ENCODE measurements at places on chromosomes 3 and 15.
A peak's percentile ranks its signal among the peaks of the same experiment; 100 is the strongest.

DNA sequence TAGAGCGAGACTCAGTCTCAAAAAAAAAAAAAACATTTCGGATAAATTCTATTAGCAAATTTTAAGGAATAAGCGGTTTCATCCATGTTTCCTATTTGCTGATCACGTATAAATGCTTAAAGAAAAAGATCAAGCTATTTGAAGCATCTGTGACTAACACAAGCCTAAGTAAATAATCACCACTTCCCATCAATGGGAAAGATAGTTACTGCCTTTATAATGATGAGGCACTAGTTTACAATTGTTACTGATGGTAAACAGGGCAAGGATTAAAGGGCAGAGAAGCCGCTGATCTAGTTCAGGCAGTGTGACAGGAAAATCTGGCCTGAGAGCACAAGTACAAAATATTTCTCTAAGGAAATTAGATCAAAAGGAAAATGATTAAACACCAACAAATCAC is 13.7 kb downstream of the CLPX start:
- no peaks in the 10 kb centered on the region for H3K27me3 ChIP-seq
- H3K4me1 ChIP-seq: no peaks in the 10 kb centered on the region
- no peak for DNase-seq
- H3K4me3 ChIP-seq: no peak overlapping the region
- peaks cover 9% of the 10 kb centered on the region for H3K36me3 ChIP-seq
- H3K27ac ChIP-seq: no peak overlapping the region

- peak overlapping the region; percentile 95 for H3K4me3 ChIP-seq
- H3K27me3 ChIP-seq: no peaks in the 10 kb centered on the region
Measured at GRCh38 chr15:64774629-64775493, 528 bp downstream of the RBPMS2 start.

GRCh38 chr3:146313746-146314111 is 62.8 kb upstream of the PLSCR4 start:
- H3K4me3 ChIP-seq: no peak overlapping the region
- H3K27me3 ChIP-seq: no peaks in the 10 kb centered on the region
- H3K4me1 ChIP-seq: no peaks in the 10 kb centered on the region
- H3K27ac ChIP-seq: no peak overlapping the region

GRCh38 chr3:195813916-195814640 is 2.3 kb upstream of the MUC4 start:
- H3K36me3 ChIP-seq: no peaks in the 10 kb centered on the region
- H3K27ac ChIP-seq: no peak overlapping the region
- H3K4me3 ChIP-seq: no peak overlapping the region
- H3K27me3 ChIP-seq: no peaks in the 10 kb centered on the region
- no peak for DNase-seq
- peaks cover 21% of the 10 kb centered on the region for H3K4me1 ChIP-seq

DNA sequence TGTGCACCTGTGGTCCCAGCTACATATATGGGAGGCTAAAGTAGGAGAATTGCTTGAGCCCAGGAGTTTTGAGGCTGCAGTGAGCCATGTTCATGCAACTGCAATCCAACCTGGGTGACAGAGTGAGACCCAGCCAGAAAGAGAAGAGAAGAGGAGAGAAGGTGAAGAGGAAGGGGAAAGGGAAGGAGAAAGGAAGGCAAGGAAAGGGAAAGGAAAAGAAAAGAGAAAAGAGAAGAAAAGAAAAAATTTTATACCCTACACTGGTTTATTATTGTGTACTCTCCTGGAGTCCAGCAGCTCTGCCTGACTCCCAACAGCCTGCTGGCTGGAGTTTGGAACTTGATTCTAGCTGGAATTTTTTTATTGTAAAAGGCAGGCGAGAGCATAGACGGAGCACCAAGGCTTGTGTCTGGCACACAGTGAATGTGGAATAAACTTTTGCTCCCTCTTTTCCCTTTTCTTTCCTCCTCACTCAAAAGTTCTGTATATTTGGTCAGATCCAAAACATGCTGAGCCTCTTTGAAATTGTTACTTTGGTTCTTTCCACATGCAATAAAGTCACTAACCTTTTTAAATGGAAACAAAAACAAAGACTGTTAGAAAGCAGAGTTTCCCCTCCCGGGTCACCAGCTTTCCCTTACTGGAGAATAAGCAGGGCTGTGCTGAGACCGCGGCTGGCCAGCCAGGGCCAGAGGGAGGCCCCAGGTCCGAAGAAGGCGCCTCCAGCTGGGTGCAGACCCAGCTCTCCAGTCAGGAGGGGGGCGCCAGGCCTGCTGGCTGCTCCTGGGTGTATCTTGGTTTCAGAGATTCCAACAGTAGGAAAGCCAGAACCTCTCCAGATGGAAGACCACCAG is 9.9 kb downstream of the THSD4 start:
- no peak overlapping the region for H3K27ac ChIP-seq
- peaks cover 4% of the 10 kb centered on the region for H3K4me1 ChIP-seq
- DNase-seq: no peak
- H3K27me3 ChIP-seq: no peaks in the 10 kb centered on the region

DNA sequence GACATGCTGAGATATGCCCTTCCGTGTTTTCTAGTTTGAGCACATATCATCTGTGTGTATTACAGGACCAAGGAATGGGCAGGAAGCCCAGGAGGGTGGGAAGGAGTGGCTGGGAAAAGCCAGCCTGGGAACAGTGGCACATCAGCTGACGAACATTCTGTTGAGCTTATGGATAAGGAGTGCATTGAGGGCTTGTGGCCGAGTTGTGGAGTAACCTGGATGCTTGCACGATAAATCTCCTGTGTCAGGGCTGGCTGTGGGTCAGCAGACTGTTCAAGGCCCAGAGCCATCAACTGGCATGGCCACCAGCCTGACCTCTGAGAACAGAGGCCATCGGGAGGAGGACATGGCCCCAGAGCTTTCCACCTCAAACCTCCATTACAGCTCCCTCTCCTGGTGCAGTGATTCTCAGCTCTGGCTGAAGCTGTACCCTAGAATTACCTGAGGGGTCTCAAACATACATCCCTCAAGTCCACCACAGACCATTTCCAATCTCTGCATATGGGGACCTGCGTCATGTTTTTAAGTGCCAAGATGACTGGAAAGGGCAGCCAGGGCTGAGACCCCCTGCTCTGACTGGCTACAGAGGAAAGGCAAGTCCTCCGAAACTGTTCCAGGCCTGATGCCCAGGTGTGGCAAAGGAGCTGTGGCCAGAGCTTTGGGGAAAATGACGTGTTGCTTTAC is 4.8 kb upstream of the VILL start:
- H3K27me3 ChIP-seq: no peaks in the 10 kb centered on the region
- no peaks in the 10 kb centered on the region for H3K36me3 ChIP-seq
- no peak for DNase-seq

DNA sequence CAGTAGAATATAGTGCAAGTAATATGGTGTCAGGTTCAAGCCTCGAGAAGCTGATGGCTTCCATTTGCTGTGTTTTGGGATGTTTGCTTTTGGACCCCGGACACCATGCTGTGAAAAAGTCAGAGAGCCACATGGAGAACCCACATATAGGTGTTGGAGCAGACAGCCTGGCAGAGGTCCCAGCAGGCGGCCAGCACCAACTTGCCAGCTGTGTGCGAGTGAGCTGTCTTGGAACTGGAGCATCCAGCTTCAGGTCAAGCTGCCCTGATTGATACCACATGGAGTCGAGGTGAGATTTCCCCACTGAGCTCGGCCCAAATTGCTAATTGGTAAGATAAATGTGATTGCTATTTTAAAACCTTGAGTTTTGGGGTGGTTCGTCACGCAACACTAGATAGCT is 185.7 kb upstream of the TBL1XR1 start:
- H3K27ac ChIP-seq: no peak overlapping the region
- DNase-seq: no peak
- no peak overlapping the region for H3K4me3 ChIP-seq
- H3K27me3 ChIP-seq: no peaks in the 10 kb centered on the region

- no peak for DNase-seq
- no peaks in the 10 kb centered on the region for H3K27me3 ChIP-seq
- no peak overlapping the region for H3K27ac ChIP-seq
Measured at GRCh38 chr3:100740207-100740606, 30.9 kb downstream of the TFG start.

DNA sequence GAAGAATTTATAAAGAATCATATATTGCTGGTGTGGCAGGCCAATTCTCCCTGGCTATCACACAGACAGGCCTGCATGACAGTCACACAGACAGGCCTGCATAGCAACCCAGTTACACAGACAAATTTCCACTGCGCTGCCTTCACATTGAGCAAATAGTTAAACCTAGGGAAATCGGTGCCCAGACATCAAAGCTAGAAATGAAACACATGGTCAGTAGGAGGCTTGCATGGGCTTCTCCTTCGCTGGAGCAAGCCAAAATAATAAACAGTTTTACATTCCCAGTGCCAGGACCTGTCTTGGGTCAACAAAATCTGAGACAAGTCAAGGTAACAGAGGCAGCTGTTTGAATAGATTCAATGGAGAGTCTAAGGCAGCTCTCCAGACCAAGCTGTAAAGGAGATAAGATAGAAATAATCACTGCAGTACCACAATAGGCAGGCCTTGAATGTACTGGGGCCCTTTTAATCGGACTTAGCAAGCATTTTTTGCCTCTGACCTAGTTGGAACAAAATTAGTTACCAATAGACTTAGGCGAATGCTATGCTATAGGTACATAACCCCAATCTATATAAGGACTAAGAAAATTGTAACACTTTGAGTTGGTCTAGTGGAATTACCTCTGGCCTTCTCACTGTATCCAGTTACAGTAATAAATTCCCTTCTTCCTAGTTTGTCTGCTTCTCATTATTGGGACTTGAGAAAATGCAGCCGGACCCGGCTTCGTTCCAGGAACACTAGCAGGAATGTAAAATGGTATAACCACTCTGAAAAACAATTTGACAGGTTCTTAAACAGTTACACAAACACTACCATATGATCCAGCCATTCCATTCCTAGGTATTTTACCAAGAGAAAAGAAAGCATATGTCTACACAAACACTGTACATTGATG is 274.7 kb upstream of the UBE2E2 start:
- H3K27me3 ChIP-seq: no peaks in the 10 kb centered on the region
- no peak overlapping the region for H3K4me3 ChIP-seq
- no peaks in the 10 kb centered on the region for H3K4me1 ChIP-seq
- no peak overlapping the region for H3K27ac ChIP-seq
- H3K36me3 ChIP-seq: no peaks in the 10 kb centered on the region

DNA sequence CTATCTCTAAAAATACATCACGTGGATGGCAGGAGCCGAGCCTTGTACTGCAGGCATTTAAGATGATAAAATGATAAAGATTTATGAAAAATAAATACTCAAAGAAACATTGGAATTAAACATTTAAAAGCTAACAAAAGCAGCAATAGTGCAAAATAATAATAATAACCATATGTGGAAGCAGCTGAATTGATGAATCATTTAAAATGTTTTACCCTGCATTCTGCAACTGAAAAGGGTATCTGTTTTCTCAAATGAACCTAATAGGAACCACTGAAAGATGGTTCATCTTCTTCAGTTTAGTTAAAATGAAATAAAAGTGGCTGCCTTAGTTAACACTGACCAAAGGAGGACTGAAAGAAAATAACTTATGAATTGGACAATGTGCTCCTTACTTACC is 436.1 kb downstream of the TUSC7 start:
- no peak overlapping the region for H3K27ac ChIP-seq
- H3K4me3 ChIP-seq: no peak overlapping the region
- H3K36me3 ChIP-seq: no peaks in the 10 kb centered on the region
- no peaks in the 10 kb centered on the region for H3K27me3 ChIP-seq
- no peak for DNase-seq

DNA sequence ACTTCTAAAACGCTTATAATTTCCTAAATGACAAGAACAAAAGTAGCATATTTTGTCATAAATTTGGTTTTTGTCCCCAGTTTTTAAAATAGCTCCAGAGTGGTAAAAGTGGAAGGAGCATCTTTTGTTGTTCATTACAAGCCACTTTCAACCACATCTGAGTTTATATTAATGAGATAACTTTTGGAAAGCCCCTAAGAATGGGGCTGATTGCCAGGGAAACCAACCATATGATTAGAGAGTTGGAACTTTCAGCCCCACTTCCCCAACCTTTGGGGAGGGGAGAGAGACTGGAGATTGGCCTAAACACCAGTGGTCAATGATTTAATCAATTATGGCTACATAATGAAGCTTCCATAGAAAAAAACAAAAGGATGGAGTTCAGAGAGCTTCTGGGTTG is 57.4 kb downstream of the CPA3 start:
- H3K4me3 ChIP-seq: no peak overlapping the region
- no peaks in the 10 kb centered on the region for H3K36me3 ChIP-seq
- no peak overlapping the region for H3K27ac ChIP-seq
- DNase-seq: no peak

DNA sequence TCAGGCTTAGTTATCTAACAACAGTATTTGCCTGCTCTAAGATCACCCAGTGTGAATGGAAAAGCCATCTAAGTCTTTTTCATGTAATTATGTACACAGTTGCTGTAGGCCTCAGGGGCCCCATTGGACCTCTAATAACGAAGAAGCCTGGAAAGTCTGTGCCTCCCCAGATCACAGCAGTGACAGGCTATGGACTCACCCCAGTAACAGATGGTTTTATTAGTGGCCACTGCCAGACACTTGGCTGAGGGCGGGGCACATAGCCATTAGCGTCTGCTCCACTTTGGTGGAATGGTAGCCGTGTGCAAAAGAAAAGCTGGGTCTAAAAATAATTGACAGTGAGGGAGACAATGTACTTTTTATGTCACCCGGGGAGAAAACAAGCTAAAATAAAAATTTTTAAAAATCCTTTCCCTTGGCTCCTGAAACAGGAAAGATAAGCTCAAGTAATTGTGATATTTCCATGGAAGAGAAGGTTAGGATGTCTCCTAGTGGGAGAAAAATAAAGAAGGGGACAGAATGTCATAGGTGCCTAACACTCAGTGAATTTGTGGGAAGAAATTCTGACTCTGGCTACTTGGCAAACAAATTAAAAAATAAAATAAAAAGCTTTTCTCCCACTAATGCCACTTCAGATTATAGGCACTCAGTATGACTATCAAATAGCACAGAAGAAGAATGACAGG is 44.3 kb upstream of the ZNF385D start:
- H3K27me3 ChIP-seq: no peaks in the 10 kb centered on the region
- no peak for DNase-seq
- H3K4me1 ChIP-seq: 0 out of 2 replicates have a peak, but pooled peaks cover 2% of the 10 kb centered on the region
- no peak overlapping the region for H3K27ac ChIP-seq
- H3K36me3 ChIP-seq: no peaks in the 10 kb centered on the region

DNA sequence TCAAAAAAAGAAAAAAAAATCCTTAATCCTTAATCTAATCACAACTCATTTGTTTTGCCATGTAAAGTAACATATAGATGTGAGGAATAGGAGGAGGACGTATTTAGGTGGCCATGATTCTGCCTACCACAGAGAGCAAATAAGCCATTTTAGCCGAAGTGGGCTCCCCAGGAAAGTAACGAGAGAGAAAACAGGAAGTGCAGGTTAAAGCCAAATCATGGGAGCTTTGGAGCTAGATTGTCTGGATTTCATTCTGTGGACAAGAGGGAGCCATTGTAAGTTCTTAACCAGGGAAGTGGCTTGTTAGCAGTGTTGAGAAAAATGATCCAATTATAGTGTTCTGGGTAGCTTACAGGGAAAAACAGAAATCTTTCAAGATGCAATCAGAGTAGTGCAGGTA is 9.4 kb downstream of the TMOD2 start:
- no peak overlapping the region for H3K4me3 ChIP-seq
- H3K4me1 ChIP-seq: no peaks in the 10 kb centered on the region
- DNase-seq: no peak
- no peaks in the 10 kb centered on the region for H3K27me3 ChIP-seq
- no peak overlapping the region for H3K27ac ChIP-seq
- H3K36me3 ChIP-seq: no peaks in the 10 kb centered on the region
